ENCODE measurements at places on chromosomes 6 and 20.

DNA sequence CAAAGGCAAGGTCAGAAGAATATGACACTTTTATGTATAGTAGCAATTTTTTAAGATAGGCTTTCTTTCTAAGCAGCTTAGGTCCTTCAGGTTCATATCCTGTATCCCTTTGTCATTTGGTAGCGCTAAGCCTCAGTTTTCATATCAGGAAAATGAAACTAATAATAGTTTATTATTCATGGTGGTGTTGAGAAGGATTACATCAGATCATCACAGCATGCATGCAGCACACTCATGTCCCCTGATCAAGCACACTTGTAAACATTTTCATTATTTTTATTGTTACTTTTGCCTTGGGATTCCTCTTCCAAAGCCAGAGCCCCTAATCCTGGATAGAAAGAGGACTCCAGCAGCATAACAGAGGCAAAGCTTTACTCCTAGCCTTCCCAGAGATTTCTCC is 70.2 kb upstream of the ADGRF1 start:
- no peak overlapping the region for H3K27ac ChIP-seq
- no peak overlapping the region for H3K4me3 ChIP-seq
- H3K36me3 ChIP-seq, result no peaks in the 10 kb centered on the region
- H3K4me1 ChIP-seq, result peaks cover under 1% of the 10 kb centered on the region
- peaks cover 22% of the 10 kb centered on the region for H3K27me3 ChIP-seq

DNA sequence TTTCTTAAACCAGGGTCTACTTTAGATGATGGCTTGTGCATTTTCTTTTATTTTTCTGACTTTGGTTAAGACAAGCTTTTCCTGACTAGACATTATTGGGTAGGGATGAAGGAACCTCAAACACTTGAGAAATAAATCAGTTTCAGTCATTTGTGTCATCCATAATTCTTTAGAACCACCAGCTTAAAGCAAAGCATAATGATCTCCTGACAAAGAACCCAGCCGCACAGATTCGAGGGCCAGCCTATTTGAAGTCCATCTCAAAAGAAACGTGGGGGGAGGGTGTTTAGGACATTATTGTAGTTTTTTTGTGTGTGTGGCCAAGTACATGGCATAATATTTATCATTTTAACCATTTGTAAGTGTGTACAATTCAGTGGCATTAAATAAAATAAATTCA is 6.3 kb upstream of the TCP11 start:
- H3K27ac ChIP-seq, result no peak overlapping the region
- H3K36me3 ChIP-seq, result no peaks in the 10 kb centered on the region

DNA sequence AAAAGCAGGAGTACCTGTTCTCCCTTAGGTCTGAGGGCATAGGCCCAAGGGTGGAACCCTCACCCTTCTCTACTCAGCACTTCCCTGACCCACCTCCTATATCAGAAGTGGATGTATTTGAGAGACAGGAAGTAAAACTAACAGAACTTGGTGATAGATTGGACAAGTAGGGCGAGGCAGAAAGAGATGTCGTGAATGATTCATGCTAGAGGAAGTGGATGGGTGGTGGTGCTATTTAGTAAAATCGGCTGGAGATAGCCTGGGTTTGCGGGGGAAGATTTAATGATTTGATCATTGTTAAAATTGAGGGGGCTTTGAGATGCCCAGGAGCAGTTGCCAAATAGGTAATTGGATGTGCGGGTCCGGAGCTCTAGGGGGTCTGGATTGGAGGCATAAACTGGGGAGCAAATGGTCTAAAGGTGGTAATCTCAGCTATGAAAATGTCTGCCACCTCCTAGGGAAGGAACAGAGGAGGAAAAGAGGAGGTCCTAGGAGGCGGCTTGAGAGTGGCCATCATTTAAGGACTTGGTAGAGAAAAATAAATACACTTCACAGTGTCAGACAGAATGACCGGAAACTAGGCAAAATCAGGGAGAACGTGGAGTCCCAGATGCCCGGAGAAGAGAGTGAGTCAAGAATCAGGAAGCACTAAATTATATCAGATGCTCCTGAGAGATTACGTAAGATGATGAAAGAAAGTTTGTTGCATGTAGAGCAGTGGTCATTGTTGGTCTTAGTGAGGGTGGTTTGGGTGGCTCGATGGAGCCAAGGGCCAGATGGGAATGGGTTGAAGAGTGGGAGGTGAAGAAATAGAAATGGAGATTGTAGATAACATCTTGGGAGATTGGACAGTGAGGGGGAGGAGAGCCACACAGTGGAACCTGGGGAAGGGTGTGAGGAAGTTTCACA is 142.0 kb downstream of the CEP57L1 start:
- no peak for DNase-seq
- peak overlapping the region; percentile 8 for H3K27ac ChIP-seq
- no peaks in the 10 kb centered on the region for H3K36me3 ChIP-seq
- peaks cover 9% of the 10 kb centered on the region for H3K4me1 ChIP-seq

- no peak overlapping the region for H3K4me3 ChIP-seq
- no peak for DNase-seq
- H3K4me1 ChIP-seq, result no peaks in the 10 kb centered on the region
- peaks cover 54% of the 10 kb centered on the region for H3K27me3 ChIP-seq
- no peak overlapping the region for H3K27ac ChIP-seq
- H3K36me3 ChIP-seq, result peaks cover 3% of the 10 kb centered on the region
These were observed 118.0 kb upstream of the PRND start for GRCh38 chr20:4603724-4604123.

DNA sequence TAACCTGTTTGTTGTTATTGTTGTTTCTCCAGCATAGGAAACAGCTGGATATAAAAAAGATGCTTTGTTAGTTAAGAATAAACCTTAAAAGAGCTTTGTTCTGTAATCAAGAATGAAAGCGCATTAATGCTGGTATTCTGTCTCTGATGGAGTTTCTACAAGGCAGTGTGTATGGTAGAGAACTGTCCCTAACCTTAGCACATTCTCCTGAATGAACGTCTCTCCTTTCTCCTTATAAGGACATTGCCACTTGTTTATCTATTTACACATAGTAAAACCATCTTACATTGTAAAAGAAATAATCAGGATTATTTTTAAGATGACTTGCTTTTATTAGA is 33.8 kb upstream of the LCA5 start:
- H3K27me3 ChIP-seq, result no peaks in the 10 kb centered on the region
- no peak overlapping the region for H3K4me3 ChIP-seq
- no peaks in the 10 kb centered on the region for H3K36me3 ChIP-seq
- H3K4me1 ChIP-seq, result no peaks in the 10 kb centered on the region
